ENCODE measurements at places on chromosomes 4 and X.

DNA sequence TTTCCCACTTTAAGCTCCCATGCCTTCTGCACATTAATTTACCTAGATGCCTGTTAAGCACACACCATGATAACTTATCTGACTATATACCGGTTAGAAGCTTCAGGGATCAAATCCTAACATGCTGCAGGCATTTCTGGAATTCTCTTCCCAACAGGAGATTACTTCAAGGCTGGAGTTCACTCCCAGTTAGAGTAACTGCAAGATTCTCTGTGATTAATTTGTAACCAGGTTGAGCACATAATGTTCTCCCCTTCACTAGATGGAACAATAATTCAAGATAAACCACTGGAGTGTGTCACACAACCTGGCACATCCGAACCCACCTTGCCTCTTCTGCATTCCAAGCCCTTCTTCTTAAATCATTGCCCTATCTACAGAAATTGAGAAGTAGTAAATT is 11.8 kb upstream of the UGT2A3 start:
- DNase-seq = no peak

DNA sequence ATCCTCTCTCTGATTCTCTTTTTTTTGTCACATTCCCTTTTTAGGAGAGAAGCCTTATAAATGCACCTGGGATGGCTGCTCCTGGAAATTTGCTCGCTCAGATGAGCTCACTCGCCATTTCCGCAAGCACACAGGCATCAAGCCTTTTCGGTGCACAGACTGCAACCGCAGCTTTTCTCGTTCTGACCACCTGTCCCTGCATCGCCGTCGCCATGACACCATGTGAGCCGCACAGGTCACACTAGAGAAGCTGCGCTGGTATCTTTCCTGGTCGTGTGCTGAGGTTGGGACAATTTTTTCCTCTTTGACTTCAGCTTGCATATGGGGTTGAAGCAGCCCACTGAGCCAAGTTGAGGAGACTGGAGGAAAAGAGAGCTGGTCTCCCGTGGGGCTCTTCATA is 52.1 kb downstream of the KLF8 start:
- DNase-seq = no peak

DNA sequence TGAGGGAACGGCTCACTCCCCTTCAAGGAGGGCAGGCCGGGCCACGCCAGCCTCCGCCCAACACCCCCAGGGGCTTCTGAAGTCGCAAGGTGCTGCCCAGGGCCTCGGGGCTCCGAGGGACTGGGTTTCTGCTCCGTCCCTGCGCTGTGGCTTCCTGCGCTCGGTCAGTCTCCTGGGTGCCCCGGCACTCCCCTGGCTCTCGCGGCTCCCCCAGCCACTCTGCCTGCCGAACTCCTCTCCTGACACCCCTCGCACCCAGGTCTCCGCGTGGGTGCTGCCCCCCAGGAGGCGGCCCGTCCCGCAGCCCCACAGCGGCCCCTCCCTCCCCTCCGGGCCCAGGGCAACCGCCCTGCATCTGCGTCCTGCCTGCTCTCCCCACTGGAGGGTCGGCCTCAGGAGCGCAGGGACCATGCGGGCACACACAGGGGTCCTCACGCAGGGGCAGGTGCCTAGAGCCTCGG is 151.9 kb downstream of the AFAP1 start:
- DNase-seq = no peak

GRCh38 chrX:153717445-153717844 is 6.7 kb downstream of the BCAP31 start:
- DNase-seq = no peak

DNA sequence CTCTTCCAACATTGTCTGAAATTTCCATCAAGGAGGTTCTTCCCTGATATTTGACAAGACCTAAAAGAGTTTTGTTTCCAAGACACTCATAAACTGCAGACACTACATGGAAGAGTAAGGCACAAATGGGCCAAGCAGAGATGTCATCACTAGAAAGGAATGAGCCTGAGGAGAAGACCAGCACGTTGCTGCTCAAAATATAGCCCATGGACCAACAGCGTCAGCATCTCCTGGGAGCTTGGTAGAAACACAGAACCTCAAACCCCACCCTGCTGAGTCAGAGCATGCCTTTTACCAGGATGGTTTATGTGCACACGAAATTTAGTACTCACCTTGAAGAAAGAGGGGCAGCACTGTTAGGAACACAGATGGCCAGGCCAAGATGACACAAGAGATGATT is 128.7 kb upstream of the MID1 start:
- no peak for DNase-seq

- no peak for DNase-seq
Measured at GRCh38 chr4:82217986-82218715, 155.6 kb downstream of the HNRNPD start.

GRCh38 chr4:157220371-157220881 is at the start of gene GRIA2:
Gene GRIA2, plus strand, starts transcription at chr4:157220728. Its CDS starts 315 bp downstream, at chr4:157221043.
- DNase-seq = peak; percentile 11

DNA sequence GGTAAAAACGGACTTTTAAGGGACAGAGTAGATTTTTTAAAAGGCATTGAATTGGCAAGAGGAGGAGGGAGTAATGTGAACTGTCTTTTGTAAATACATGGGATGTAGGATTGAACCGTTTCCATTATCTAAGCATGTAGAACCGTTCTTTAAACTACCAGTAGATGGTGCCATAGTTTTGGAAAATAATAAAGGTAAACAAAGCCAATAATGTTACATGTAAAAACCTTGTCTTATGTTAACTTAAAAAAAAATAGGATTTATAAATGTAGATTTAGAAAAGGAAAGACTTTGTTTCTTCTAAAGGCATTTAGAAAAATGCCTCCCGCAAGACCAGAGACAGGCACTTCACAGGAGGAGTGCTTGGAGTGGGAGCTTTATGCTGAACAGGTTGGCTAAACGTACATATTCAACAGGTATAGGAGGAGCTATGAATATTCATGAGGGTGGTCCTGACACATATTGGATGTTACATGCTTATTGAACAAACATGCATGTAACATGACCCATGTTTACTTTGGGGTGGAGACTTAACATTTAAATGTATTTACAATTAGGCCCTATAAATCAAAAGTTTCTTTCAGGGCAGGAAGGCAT is 45.5 kb upstream of the FAM241A start:
- DNase-seq = no peak

DNA sequence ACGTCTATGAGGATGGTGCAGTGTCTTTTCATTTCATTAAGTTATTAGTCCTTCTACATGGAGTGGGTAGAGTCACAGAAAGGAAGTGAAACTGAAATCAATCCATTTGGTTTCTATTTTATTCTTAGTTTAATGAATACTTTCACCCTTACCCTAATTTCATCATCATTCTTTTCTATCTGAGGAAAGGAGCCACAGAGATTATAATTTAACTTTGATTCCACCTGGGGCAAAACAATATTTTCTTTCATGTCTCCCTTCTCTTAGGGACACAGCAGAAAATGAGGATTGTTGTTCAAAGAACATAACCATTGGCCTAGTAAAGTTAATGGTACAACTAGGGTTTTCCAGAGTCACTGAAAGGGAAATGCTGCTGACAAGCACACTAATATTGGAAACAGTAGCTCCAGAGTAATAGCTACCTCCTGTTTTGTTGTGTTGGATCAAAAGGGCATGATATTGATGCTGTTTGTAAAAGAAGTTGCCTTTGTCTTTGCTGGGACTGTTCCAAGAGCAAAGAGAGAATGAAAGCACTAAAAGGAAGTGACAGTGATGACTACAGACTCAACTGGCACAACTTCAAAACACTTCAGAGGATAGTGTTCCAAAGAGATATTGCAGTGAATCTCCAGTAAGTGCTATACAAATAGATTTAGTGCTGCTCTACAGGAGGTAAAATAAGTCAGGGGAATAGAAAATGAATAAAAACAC is 247.1 kb upstream of the PITX2 start:
- no peak for DNase-seq

GRCh38 chr4:159042097-159042605 is 60.7 kb upstream of the RAPGEF2 start:
- no peak for DNase-seq

GRCh38 chr4:106930522-106930921 is 105.6 kb downstream of the DKK2 start:
- no peak for DNase-seq

- DNase-seq = no peak
Measured at GRCh38 chr4:43399726-43400125, 507.2 kb downstream of the GRXCR1 start.

GRCh38 chr4:6808259-6808658 is 25.7 kb downstream of the KIAA0232 start:
- no peak for DNase-seq

DNA sequence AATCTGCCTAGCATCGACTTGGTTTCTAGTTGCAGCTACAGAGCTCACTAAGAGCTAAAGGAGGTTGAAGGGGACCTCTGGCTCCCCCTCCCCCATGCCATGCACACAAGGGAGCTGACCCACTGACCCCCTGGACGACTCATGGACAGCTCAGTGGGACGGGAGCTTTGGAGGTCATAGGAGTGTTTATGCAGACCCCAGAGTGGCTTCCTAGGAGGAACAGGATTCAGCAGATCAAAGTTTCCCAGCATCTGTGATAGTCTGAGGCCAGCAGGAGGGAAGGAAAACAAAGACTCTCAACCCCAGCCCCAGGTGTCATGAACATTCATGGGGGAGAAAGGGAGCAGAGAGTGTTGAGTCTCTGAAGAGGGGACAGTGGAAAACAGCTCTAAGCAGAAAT is 104.4 kb downstream of the ARSF start:
- DNase-seq = no peak

DNA sequence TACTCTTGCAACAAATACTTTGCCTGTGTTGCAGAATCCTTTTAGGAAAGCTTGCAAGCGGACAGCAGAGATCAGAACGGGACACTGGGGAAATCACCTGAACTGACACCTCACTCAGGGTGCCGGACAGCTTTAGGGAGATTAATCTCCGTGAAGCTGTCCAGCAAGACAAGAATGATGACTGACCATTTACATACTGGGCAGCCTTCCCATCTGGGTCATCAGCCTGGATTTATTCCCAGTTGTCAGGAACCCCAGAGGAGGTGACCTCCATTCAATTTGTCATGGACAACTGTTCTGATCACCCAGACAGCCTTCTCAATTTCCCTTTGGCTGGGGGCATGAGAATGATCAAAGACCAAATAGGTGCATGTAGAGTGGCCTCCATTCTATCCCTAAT is 93.0 kb upstream of the EGFL6 start:
- no peak for DNase-seq

DNA sequence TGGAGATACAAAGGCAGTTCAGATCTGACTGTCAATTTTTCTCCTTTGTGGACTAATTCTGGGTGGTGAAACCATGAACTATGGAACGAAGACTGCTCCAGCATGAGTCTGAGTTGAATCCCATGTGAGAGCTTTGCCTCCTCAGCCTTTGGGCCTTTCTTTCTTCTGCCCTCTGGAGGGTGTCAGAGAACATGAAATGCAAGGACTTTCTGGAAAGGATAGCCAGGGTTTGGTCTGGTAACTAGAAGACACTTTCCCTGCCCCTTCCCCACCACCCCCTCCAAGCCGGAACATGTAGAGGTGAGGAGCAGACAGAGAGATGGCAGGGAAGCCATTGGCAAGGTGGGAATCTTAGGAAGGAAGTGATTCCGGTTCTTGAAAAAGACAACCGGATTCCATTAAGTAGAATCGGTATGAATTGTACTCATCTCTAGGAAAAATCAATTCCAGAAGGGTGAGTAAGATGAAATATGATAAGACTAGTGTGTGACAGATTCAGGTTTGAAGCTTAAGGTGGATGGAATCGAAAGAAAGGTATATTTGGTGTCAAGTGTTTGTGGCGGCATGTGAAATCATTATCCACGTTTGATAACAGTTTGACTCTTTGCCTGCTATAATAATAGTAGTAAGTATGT is 19.0 kb downstream of the FHL1 start:
- no peak for DNase-seq

DNA sequence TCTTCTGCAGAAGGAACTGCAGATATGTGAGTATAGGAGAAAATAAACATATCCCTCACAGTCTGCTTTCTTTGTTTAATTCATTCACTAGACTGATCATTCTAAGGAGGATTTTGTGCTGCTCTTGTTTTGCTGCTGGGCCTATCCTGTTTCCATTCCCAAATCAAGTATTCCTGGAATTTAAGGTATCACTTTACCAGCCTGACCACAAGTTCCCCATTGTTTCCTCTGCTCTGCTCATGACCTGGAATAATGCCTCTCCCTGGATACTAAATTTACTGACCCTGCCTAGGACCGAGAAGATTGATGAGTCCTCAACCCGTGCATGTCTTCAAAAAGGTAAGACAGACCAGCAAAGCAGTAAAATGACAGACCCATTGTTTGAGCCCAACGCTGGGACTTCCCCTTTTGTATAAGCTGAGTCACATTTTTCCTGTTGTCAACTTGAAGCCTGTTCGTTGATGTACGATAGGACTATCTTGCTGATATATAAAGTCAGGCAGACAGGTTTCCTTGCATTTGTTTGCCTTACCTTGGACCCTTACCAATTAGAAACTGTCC is 85.5 kb upstream of the TET2 start:
- peak; percentile 9 for DNase-seq

GRCh38 chr4:1026115-1026514 is 14.7 kb downstream of the FGFRL1 start:
- peak; percentile 49 for DNase-seq

- DNase-seq = no peak
Measured at GRCh38 chr4:5118994-5119835, 67.9 kb downstream of the STK32B start.

DNA sequence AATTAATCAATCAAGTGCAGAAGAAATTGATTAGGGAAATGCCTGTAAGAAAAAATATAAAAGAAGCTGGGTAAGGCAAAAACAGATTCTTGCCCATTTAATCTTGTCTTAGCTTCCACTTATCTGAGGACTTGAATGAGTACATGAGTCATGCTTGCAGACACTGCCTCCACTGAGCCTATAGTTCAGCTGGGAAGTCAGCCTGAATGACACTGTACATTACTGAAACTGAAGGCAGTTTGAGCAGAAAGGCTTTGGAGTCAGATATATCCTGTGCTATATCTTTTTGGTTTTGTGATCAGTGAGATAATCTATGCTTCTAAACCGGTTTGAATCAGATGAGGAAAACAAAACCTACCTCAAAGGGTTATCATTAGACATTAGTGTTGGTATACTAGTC is 61.3 kb downstream of the NUDT11 start:
- no peak for DNase-seq

DNA sequence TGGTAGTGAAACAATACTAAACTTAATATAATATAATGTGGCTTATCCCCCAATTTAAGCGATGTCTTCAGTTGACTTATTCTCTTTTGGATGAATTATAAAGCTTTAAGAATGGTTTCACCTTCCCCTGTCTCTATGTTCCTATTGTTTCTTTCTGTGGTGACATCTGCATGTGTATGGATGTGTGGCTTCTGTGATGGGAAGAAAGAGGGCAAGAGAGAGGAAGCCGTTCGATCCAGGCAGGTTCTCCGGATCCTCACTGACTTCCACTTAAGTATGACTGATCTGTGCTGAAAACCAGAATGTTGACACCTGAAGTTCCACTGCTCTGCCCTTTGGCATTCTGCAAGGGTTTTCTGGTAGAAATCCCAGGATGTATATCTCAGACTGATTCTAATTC is 1150.8 kb downstream of the STPG2 start:
- no peak for DNase-seq

DNA sequence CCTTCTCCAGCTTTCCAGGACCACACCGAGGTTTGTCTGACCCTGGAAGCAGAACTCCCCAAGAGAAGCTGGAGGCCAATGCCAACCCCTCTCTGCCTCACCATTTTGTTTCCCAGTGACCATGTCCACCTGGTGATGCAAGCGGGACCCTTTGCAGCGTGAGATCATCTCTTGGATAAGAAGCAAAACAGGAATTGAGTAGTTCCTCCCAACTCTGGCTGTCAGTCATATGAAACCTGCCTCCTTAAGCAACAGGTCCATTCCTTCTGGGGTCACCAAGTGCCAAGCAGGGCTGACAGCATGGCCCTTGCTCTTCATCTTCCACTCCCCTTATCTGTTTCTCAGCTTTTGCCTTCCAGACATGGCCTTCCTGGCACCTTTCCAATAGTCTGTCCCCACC is 41.3 kb upstream of the MTM1 start:
- DNase-seq = no peak

All from stimulated activated CD4-positive, alpha-beta T cell treated with anti-CD3 and anti-CD28 coated beads, Interleukin-2, amount 100 ng/mL, for 48 hours (primary cell).